ENCODE measurements at places on chromosomes 3 and 15.

DNA sequence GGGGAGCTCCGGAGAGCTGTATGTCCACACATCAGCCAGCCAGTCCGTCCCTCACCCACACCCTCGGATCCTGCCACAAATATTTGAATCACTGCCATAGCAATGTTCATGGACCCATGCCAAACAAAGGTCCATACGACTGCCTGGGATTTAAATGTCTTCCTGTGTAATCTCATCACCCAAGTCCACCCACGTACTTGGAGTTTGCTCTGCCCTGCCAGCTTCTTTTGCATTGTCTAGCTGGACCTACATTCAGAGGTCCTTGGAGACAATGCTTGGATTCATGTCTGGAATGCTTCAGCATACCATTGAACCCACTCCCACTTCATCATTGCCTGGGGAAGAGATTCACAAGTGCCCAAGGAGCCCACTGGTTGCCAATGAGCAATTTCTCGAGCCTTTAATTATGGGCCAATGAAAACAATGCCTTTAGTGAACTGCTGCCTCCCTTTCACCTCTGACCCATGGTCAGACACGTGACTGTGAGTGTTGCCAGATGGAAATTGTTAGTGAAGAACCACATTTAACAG, 90.4 kb upstream of the PHLDB2 start:
- no peak for DNase-seq

DNA sequence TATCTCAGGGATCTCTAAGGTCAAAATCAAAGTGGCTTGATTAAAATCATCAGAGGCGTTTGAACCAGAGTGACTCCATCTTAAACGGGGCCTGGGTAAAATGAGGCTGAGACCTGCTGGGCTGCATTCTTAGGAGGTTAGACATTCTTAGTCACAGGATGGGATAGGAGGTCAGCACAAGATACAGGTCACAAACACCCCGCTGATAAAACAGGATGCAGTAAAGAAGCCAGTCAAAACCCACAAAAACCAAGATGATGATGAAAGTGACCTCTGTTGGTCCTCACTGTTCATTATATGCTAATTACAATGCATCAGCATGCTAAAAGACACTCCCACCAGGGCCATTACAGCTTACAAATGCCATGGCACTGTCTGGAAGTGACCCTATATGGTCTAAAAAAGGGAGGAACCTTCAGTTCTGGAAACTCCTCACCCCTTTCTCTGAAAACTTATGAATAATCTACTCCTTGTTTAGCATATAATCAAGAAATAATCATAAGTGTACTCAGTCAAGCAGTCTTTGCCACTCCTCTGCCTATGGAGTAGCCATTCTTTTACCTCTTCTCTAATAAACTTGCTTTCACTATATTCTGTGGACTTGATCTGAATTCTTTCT, 143.3 kb upstream of the SLCO3A1 start:
- DNase-seq = no peak

- DNase-seq = no peak
Observed at GRCh38 chr3:190265126-190265525, 57.1 kb downstream of the CLDN1 start.

DNA sequence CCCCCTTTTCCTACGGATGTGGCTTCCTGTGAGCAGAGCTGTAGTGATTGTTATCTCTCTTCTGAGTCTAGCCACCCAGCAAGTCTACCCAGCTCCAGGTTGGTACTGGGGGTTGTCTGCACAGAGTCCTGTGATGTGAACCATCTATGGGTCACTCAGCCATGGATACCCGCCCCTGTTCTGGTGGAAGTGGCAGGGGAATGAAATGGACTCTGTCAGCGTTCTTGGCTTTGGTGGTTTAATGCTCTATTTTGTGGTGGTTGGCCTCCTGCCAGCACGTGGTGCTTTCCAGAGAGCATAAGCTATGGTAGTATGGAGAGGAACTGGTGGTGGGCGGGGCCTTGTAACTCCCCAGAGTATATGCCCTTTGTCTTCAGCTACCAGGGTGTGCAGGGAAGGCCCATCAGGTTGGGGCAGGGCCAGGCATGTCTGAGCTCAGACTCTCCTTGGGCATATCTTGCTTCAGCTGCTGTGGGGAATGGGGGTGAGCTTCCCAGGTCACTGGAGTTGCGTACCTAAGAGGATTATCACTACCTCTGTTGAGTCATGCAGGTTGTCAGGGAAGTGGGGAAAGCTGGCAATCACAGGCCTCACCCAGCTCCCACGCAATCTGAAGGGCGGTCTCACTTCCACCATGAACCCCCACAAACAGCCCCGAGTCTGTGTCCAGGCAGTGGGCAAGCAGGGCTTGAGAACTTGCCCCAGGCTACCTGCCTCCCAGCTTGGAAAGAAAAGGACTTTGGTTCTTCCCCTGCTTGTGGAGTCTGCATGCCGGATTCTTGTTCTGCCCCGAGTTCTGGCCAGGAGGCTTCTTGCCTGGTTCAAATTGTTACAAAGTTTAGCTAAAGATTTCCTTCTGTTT, 9.0 kb upstream of the ADGRG7 start:
- no peak for DNase-seq

- DNase-seq = no peak
Observed at GRCh38 chr15:85530079-85530478, 149.7 kb downstream of the AKAP13 start.

DNA sequence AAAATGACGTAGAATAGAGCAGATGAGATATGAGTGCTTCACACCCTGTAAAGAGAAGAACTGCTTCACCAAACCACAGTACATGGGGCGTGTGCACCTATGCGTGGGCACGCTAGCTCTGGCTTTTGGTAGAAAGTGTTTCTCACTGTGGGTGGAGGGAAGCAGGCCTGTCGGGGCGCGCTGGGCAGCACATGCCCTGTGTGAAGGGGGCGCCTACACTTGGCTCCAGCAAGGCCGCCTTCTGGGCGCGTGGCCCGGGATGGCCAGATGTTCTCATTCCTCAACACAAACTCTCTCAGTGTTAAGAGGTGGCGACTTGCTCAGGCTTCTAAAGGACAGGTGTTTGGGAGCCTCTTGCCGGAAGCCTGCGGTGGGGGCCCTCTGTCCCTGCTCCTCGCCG, 90.0 kb downstream of the FBLN2 start:
- DNase-seq = no peak

DNA sequence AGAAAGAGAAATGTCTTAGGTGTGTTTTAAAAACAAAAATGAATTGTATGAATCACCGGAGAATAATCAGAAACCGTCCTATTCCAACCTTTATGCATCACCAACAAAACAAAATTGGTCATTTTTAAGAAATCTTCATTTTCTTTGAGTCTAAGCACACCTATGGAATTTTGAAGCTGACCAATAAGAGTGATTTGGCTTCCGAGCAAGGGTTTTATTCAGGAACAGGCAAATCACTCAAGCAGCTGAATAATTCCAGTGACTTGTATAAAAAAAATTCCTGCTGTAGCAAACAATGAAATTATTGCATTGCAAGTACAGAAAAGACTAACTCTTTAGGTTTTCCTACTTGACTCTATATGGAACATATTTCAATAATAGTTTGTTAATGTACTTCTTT, 83.8 kb upstream of the FNDC3B start:
- no peak for DNase-seq

- DNase-seq = no peak
Observed at GRCh38 chr3:45153658-45154437, 7.7 kb upstream of the CDCP1 start.

- DNase-seq = no peak
Observed at GRCh38 chr3:147538034-147538433, 128.9 kb downstream of the ZIC1 start.

GRCh38 chr3:61924090-61924735, 362.8 kb downstream of the PTPRG start:
- DNase-seq = no peak

GRCh38 chr3:128906031-128906803, 26.8 kb downstream of the ACAD9 start:
- no peak for DNase-seq

DNA sequence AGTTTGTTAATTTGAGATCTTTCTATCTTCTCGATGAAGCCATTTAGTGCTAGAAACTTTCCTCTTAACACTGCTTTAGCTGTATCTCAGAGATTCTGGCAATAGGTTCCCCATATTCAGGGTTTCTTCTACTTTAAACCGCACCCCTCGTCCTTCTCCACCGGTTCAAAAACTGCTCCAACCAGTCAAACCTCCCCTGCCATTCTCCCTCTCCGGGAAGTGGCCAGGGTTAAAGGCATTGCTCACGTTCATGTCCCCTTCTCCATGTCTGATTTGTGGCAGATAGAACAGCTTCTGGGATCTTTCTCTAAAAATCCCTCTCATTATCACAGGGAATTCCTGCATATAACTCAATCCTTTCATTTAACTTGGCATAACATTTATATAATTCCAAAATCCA, 14.4 kb downstream of the ALDH1L1 start:
- no peak for DNase-seq

DNA sequence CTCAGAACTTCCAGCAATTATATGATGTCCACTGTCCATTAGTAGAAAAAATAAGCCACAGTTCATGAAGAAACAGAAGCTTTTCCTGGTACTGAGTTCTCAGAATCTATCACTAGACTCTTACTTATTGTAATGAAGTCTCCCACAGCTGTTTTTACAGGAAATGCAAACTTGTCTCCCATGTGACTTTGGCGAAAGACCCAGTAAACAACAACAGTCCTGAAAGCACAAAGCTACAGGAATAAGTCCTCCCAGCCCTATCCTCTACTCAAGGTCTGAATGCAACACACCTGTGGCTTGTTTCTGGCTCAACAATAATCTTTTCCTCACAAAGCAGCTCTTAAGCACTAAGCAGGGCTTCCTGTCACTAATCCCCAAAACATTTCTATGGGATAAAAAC, 55.9 kb downstream of the EOMES start:
- DNase-seq = no peak

GRCh38 chr15:66886686-66887273, 178.6 kb upstream of the SMAD3 start:
- no peak for DNase-seq

DNA sequence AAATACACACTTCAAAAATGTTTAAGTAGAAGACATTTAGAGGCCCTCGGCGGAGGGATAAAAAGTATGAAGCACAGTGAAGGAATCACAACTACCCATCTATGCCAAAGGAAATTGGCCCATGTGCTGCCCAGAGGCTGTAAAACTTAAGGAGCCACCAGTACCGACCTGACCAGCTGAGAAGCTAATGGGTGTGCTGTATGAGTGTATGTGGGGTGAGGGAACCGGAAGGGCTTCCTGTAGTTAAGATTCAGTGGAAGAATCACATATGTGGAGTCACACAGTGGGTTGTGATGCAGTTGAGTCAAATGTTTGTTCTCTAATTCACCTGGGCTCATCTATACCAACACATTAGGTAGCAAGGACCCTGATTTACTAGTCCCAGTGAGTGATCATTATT, 516.0 kb upstream of the IL12A start:
- DNase-seq = no peak

DNA sequence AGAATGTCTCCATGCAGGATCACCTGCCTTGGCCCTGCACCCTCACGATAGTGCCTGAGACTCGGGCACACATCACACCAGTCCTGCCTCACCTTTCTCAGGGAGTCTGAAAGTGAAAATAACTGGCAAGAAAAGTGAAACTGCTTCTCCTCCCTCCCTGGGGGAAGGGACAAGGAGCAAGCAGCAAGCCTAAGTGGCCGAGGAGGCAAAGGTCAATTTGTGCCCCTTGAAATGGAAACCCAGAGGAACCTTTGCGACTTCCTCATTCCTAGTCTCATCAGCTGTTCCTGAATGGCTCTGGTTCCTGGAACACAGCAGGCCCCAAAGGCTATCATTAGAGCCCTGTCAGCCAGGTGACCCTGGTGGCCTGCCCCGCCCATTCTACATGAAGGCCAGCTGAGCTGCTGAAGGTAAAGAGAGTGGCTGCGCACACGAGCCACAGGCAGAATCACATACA, 28.0 kb upstream of the SLCO2A1 start:
- DNase-seq = no peak

DNA sequence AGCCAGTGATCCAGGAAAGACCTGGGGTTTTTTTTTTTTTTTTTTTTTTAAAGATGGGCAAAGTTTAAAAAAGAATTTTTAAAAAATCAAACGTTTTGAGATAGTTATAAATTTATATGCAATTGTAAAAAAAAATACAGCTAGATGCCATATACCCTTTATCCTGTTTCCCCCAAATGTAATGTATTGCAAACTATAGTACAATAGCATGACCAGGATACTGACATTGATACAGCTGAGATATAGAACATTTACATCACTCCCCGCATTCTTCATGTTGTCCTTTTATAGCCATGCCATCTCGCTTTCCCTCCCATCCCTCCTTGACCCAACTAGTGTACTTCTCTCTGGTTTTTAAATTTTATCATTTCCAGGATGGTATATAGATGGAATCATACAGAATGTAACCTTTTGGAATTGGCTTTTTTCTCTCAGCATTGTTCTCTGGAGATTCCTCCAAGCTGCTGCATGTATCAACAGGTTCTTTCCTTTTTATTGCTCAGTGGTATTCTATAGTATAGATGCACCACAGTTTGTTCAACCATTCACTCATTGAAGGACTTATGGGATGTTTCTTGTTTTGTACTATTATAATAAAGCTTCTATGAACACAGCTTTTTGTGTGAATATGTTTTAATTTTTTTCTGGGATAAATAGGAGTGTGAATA, 104.9 kb downstream of the CGNL1 start:
- DNase-seq = no peak

GRCh38 chr15:63494408-63494807, 10.0 kb upstream of the USP3 start:
- no peak for DNase-seq

DNA sequence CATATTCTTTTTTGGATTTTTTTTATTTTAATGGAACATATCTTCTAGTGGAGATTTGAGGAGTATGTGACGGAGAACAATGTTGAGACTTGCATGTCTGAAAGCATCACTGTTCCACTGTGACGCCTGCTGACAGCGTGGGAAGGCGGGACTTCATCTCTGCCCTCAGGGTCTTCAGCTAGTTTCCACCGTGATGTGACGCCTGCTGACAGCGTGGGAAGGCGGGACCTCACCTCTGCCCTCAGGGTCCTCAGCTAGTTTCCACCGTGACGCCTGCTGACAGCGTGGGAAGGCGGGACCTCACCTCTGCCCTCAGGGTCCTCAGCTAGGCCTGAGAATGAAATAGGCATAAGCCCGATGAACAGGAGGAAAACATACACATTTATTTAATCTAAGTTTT, 70.7 kb downstream of the LMLN start:
- DNase-seq = no peak

DNA sequence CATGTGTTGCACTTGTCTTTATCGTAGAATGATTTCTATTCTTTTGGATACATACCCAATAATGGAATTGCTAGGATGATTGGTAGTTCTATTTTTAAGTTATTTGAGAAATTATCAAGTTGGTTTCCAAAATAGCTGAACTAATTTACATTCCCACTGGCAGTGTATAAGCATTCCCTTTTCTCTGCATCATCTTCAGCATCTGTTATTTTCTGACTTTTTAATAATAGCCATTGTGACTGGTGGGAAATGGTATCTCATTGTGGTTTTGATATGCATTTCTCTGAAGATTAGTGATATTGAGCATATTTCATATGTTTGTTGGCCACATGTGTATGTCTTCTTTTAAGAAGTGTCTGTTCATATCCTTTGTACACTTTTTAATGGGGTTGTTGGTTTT, 81.7 kb upstream of the NUDT16 start:
- no peak for DNase-seq

GRCh38 chr3:193771011-193771652, 178.1 kb downstream of the OPA1 start:
- no peak for DNase-seq

GRCh38 chr15:89799011-89799911, 15.4 kb downstream of the ANPEP start:
- DNase-seq = no peak

GRCh38 chr3:188955919-188956318, 215.9 kb upstream of the TPRG1 start:
- DNase-seq = no peak

- DNase-seq = no peak
Observed at GRCh38 chr3:100556673-100557310, 52.6 kb upstream of the ADGRG7 start.

- DNase-seq = no peak
Observed at GRCh38 chr3:33868309-33868708, 69.9 kb downstream of the PDCD6IP start.
